B cell (primary cell): ENCODE measurements at places on chromosomes 4 and X. TPM values are rescaled to one million over a fixed set of nuclear protein-coding genes. Genes with fewer than 3 reads are reported as not detected.

DNA sequence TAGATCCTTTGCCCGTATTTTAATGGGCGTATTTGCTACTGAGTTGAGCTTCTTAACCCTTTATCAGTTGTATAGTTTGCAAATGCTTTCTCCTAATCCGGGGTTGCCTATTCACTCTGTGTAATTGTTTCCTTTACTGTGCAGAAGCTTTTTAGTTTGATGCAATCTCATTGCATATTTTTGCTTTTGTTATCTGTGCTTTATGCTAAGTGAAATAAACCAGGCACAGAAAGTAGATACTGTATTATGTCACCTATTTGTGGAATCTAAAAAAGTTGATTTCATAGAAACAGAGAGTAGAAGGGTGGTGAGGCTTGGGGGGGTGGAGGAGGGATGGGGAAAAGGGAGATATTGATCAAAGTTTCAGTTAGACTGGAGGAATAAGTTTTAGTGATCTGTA, 17.7 kb downstream of the OGT start:
- DNase-seq = no peak

GRCh38 chr4:57195622-57196021, 85.4 kb upstream of the IGFBP7 start:
- DNase-seq = no peak

GRCh38 chr4:6506616-6507140, 34.3 kb upstream of the PPP2R2C start:
- no peak for DNase-seq

DNA sequence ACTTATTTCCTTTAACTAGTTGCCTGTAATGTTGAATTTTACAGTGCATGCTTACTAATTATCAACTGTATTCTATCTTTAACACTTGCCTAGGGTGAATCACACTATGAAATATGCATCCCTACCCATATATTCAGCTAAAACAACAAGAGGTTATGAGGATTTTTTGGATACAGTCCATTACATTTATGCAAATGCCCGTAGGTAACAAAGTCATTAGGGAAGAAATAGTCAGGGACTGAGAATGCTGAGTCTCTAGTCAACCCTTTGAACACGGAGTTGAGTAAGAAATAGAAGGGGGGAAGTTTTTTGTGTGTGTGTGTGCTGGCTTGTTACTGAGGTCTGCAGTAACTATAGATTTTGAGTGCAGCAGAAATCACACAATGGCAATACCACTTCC, 26.1 kb upstream of the CBLL2 start:
- no peak for DNase-seq

RPA4 gene
- 2.6 and 2.7 TPM in 2 replicates for total RNA-seq

EMCN gene
- not detected in 2 replicates for total RNA-seq

TMPRSS11B gene
- not detected in 2 replicates for total RNA-seq

DNA sequence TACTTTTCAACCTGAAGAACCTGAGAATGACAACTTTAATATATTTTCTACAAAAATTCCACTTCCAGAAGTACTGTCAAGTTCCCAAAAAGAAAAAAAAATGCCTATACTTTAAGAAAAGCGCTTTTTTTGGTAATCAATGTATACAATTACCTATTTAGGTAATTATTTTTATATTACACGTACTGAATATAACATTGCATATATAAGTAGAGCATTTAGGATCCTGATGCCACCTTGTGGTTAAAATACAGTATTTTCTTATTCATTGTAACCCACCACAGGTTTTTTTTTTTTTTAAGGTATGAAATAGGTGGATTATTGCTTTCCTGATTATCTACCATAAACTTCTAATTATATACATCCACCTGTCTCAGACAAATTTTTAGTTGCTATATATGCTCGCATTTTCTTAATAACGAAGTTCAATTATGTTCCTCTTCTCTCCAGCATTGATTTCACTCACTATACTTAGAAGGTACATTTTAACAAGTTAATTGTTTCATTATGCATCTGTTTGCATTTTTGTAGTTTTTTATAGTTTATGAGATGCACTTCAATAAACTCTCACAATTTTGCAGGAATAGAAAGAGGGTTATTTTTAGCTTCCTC, 5.2 kb downstream of the MAP9 start:
- peak; percentile 48 for DNase-seq

DNA sequence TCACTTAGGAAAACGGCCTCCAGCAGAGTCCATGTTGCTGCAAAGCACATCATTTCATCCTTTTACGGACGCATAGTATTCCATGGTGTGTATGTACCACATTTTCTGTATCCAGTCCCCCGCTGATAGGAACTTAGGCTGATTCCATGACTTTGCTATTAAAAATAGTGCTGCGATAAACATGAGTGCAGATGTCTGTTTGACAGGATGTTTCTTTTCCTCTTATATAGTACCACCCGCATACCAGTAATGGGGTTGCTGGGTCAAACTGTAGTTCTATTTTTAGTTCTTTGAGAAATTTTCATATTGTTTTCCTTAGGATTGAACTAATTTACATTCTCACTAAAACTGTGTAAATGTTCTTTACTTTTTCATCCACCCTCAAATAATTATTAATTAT, 50.5 kb downstream of the VEGFC start:
- no peak for DNase-seq
